Stimulated activated CD8-positive, alpha-beta memory T cell treated with anti-CD3 and anti-CD28 coated beads, Interleukin-7, amount 100 ng/mL, for 1 hour (primary cell): ENCODE measurements at places on chromosomes 11 and 22.

- DNase-seq = no peak
Measured at GRCh38 chr22:49663311-49663711, 164.4 kb downstream of the BRD1 start.

DNA sequence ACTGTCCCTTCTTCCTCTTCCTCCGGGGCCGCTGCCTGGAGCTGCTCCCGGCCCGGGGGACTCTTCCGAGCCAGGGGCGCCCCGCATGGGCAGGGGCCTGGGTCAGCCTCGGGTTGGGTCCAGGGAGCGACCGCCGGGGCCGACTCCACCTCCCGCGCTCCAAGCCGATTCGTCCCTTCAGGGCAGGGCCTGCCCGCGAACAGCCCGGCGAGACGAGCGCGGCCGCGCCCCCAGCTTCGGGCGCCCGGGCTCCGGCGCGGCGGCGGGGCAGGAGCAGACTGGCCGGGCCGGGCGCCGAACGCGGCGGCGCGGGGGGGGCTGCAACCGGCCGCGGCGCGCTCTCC is at the start of gene LARGE1:
TSS of gene LARGE1 (minus strand) at position 280 of the 344 bp plus-strand sequence.
- DNase-seq = no peak

DNA sequence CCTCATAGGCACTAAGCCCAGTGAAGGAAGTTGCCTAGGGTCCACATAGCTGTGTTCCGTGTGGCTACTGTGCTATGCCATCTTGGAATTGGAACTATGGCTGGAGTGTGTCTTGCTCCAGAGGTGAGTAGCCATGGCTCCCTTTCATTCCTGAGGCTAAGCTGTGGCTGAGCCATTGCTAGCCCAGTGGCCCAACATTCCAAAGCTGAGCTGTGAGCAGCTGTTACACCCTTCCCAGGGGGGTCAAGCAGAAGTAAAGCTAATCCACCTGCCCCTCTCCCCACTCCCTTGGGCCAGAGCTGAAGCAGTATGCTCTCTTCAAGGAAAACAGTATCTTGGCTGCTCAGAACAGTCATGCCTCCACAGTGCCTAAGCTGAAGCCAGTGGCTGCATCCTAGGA is 51.1 kb downstream of the USP35 start:
- no peak for DNase-seq

GRCh38 chr11:13480198-13480597 is 15.6 kb downstream of the PTH start:
- no peak for DNase-seq

- DNase-seq = no peak
Measured at GRCh38 chr11:131370090-131370751, at the start of gene NTM. Gene NTM (plus strand): TSS chr11:131370615.

DNA sequence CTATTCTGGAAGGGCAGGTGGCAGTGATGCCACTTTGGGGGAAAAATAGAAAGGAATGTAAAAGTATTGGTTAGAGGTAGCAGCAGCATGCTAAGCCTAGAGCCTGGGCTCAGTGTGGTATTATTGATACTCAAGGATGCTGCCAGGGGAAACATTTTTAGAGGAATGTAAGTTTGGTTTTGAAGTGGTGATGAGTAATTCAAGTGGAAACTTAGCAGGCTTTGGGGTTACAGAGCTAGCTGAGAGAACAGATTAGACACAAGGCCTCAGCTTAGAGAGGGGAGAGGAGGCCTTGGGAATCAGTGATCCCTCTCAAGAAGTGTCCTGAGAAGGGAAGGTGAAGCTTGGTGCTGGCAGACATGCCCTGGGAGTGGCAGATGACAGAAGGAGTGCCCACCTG is 32.9 kb upstream of the DDI1 start:
- DNase-seq = no peak

GRCh38 chr11:43498561-43498960 is 139.8 kb downstream of the TTC17 start:
- no peak for DNase-seq

GRCh38 chr22:45799291-45799690 is 127.7 kb downstream of the ATXN10 start:
- DNase-seq = no peak

DNA sequence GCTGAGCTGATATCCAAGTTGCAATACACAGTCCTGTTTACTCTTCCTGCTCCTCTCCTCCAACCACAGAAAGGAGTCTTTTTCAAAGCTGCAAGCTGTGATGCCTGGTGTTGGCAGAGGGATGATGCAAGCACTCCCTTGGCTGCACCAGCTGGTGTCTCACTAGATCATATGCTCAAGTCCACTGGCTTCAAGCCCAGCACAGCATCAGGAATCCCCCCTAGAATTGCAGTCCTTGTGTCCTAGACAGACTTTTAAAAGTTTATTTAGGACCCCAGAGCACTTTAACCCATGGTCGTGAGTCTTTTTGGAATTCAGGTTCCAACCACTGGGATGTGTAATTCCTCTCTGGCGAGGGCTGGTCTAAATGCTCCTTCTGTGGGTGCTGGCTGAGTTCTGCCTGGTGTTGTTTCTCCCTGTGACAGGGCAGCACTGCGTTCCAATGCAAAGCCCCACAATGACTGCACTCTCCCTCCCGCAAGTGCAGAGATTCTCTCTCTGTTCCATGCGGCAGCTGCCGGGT is 1.9 kb upstream of the HEPN1 start:
- no peak for DNase-seq

- no peak for DNase-seq
Measured at GRCh38 chr11:122678406-122678805, 22.9 kb downstream of the UBASH3B start.

DNA sequence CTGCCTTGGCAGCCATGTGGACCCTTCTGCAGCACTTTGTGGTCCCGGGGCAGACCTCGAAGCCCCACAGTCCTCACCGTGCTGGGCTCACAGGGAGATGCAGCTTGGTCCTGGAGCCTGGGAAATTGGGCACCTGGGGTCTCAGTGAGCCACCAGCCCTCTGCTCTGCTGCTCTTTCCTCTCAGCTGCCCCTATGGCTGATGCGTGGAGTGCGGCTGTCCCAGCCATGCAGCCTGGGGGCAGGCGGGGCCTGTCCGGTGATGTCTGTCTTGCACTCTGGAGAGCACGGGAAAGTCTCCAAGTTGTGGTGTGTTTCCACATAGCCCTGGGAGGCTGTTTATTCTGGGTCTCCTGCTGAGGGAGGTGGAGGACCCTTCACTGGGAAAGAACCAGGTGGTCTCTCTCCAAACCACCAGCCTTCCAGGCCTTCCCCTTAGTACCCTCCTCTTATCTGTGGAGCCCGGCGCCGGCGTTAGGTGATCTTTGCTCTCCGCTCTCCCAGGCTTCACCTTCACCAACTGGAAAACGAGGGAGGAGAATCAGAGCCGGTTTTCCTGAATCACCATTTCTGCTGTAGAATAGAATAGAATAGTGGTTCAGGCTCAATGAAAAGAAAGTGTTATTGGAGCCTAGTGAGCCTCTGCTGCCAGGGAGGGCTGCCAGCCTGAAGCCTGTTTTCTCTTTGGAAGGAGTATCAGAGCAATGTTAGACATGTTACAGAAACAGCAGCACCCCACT is 41.2 kb upstream of the GRAMD4 start:
- DNase-seq = no peak

DNA sequence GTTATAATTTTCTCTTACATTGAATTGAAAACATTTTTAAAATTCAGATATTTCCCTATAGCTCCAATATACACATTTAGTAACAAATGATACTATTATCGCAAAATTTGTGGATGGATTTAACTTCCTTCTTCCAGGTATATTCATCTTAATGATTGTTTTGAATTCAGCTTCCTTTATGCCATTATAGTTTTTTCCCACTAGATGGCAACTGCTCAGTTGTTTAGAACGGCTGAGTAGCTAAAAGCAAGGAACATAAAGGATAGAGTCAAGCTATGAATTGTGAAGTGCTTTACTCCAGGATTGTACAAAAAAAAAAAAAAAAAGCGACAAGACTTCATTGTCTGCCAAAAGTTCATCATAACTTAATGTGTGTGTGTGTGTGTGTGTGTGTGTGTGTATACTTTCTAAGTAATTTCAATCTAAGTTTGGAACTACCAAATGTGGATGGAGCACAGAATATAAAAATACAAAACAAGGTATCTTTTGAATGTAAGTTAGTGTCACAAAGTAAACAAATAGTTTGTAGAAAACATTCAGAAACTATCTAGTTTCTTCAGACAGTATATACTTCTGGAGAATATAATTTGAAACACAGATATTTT is 846.4 kb downstream of the DLG2 start:
- no peak for DNase-seq

DNA sequence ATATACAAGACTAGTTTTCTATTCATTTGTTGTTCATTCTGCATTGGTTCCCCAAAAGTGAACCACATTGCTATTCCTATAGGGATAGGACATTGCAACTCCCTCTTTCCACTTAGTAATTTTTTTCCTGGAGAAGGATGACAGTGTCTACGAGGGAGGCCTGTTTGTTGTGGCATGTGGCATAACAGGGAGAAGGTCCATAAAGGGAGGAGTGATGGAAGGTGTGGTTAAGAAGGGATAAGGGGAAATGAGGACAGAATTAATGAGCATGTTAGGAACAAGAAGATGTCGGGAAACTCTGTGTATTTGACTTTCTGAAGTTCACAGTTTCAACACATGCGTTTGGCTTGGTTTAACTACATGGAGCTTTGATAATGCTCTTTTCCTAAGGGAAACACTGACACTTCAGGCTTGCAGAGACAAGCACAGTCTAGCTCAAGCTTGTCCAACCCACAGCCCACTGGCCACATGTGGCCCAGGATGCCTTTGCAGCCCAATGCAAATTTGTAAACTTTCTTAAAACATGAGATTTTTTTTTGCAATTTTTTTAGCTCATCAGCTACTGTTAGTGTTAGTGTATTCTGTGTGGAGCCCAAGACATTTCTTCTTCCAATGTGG is 149.7 kb downstream of the TRPC6 start:
- DNase-seq = no peak

DNA sequence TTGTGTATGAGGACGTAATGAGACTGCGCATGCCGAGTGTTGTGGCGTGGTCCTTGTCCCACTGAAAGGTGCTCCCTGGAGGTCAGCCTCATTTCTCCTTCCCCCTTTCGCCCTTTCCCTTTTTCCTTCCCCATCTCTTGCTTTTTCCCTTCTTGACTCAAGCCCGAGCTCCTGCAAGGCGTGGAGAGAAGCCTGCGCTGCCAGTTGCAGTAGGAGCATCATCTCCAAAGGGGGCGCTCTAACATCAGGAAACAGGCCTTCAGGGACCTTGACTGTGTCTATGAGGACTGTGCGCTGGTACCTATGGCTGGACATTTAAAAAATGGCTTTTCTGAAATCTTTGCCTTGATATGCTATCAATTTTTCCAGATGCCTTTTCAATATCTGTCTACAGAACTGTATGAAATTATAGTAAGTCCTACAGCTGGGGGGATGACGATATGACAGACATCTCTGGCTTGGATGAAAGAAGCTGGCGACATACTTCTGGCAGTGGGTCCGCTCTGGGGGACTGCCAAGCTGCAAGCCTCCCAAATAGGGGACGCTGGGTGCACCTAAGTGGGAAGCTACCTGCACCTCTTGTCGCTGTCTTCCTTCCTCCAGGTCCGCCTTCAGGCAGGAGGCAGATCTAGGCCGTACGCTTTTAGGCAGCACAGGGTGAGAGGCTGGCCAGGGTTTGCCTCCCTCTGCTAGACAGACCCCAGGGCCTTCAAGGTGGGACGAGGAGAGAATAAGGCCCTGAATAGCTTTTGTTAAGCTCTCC is 96.5 kb downstream of the NXPE2 start:
- no peak for DNase-seq

DNA sequence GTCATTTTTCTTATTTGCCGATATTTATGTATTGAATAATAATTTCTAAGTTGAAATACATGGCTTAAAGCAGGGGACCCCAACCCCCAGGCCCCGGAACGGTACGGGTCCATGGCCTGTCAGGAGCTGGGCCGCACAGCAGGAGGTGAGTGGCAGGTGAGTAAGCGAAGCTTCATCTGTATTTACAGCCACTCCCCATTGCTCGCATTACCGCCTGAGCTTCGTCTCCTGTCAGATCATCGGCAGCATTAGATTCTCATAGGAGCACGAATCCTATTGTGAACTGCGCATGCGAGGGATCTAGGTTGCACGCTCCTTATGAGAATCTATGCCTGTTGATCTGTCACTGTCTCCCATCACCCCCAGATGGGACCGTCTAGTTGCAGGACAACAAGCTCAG is 4.5 kb downstream of the ZMAT5 start:
- DNase-seq = no peak

DNA sequence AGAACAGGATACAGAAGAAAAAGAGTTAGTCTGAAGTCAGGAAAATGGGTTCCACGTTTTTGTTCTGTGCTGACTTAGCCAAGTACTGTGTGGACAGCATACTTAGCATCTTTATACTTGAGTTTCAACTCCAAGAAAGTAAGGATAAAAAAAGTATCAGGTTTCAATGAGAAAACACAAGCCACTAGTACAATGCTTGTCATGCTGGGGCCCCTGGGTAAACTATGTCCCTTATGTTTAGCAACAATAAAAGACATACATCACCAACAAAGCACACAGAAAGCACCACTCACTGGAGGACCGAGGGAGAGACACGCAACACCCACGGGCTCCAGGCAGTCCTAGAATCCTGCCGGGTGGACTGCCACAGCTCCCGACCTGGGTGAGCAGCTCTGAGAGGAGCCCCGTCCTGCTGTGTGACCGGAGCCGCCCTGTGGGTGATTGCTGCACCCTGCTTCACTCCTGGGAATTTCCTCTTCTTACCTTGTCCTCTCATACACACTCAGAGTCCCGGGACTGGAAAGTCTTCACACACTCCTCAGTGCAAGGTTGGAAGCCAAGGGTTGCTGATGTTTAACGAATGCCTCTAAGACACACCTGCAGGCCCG is 890.5 kb downstream of the BRD1 start:
- no peak for DNase-seq

DNA sequence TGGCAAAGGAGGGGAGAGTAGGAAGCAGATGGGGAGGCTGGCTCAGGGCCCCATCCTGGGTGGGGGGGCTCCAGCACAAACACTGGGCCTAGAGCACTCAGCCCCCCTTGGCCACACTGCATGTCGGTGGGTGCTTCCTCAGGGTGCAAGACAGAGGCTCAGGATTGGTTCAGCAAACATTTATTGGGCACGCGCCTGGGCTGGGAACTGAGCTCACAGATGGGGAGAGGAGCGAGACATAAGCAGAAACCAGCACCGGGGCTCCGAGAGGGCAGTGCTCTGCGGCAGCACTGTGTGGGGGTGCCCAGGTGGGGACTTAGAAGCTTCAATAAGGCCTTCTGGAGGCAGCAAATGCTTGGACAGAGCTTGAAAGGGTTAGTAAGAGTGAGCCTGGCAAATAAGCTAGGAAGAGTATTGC is 12.1 kb upstream of the EHD1 start:
- no peak for DNase-seq

DNA sequence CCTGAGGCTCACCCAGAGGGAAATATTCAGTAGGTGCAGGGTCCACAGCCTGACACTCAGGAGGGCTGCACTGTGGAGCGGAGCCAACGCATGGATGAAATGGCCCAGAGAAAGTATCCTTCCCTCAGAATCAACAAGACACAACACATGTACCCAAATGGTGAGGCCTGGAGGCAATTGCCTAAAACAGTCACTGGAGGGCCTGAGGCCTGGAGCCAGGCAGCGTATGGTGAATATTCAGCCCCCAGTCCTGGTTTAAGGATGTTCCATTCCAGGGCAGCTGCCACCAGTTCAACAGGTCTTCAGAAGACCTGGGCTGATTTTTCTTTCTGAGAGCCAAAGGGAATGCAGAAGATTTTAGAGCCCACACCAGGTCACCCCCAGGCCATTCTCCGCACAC is 264.8 kb downstream of the INSC start:
- DNase-seq = no peak
